GM06990 (cell line): ENCODE measurements at places on chromosomes 5 and 9.

- DNase-seq: no peak
Observed at GRCh38 chr9:12719431-12719830, 26.2 kb downstream of the TYRP1 start.

DNA sequence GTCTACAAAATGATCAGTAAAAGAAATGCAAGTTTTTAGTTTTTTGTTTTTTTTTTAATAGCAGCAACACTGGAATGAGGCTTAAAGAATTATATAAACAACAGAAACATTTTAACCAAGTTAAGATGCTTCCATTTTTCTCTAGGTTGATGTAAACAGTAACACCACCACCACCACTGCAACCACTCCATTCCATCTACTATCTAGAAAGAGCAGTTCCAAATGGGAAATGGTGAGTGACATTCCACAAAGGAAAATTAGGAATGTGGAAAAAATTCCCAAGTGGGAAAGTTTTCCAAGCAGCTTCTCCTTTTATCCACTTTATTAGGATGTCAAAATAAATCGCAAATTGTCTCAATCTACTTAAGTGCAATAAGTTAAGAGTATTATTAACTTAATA lies 32.6 kb downstream of the SLC38A9 start:
- no peak for DNase-seq

- DNase-seq: peak; percentile 51
Observed at GRCh38 chr9:98315551-98316060, 60.2 kb upstream of the TBC1D2 start.

DNA sequence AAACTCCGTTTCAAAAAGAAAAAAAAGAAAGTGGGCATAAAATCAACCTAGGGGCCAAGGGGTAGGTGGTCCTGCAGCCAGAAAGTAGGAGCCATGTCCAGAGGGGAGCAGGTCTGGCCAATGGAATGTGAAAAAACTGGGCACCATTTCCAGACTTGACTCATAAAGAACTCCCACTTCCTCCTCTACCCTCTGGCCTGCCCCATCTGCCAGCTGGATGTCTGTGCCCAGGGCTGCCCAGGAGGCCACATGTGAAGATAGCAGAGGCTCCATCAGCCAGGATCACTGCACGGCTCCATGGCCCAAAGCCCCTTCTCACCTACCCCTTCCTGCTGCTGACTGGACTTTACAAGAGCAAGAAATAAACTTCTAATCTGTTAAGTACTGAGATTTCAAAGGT lies 42.1 kb upstream of the EEIG1 start:
- no peak for DNase-seq

DNA sequence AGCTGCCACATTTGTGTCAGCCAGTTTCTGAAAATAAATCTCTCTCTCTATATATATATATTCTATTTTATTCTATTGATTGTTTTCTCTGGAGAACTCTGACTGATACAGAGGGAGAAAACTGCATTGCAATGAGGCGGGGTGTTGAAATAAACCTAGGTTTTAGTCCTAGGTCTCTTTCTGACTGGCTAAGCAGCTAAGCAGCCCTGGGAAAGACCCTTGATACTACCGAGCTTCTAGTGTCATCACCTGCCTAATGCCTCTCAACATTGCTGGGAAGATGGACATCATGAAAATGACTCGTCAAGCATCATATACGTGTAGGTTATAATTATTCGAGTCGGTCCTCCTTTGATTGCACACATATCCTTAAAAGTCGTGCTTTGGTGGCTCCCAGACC lies 166.5 kb upstream of the IL12B start:
- DNase-seq: no peak
